AG04450 (cell line): ENCODE measurements at places on chromosomes 16 and 17. TPM values are rescaled to one million over a fixed set of nuclear protein-coding genes. Genes with fewer than 3 reads are reported as not detected.

The KRTAP2-3 gene
- 1.3 and 2.5 TPM in 2 replicates for polyA plus RNA-seq

The LGALS3BP gene
- polyA plus RNA-seq: 126 and 171 TPM in 2 replicates

The TM4SF5 gene
- not detected in 2 replicates for polyA plus RNA-seq

The MPP3 gene
- polyA plus RNA-seq: 4.5 and 4.7 TPM in 2 replicates

The PYY gene
- not detected in 2 replicates for polyA plus RNA-seq

DNA sequence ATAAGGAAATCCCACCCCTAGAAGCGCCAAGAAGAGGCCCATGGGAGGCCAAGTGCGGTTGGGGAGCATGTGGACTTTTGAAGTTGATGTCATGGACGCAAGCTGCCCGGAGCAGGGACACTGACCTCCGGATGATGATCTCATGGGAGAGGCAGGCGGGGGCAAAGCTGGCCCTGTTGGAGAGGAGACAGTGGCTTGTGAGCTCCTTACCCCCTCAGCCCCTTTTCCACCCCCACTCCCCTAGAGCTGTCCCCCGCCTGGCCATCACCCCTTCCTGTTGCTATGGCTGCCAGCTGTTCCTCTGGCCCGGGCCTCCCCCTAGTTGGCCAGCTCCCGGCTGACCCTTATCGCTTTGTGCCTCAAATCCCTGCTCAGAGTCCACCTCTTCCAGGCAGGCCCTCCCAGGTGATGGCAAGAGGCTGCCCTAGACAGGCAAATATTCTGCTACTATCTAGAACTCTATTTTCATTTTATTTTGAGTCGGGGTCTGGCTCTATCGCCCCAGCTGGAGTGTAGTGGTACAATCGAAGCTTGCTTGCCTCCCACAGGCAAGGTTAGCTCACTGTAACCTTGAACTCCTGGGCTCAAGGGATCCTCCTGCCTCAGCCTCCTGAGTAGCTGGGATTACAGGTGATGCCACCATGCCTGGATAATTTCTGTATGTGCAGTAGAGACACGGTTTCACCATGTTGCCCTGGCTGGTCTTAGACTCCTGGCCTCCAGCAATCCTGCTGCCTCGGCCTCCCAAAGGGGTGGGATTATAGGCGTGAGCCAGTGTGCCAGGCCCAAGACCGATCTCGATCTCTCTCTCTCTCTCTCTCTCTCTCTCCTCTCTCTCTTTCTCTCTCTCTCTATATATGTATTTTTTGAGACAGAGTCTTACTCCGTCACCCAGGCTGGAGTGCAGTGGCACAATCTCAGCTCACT lies 6.6 kb downstream of the NOTUM start:
- no peak for DNase-seq

DNA sequence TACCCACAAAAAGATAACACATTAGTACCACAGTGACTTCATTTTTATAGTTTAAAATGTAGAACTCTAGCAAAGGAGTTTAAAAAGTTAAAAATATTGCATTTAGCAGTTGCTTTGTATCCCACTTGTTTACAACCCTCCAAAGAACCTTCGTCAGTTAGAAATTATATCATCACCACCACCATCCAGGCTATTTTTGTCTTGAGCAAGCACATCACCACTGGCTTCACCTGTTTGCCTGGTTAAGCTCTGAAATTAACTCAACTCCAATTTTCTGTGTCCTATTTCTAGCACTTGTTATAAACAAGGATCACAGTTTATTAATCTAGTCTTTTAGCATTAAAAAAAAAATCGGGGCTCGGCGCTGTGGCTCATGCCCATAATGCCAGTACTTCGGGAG lies 6.1 kb downstream of the GLYR1 start:
- no peak for DNase-seq

DNA sequence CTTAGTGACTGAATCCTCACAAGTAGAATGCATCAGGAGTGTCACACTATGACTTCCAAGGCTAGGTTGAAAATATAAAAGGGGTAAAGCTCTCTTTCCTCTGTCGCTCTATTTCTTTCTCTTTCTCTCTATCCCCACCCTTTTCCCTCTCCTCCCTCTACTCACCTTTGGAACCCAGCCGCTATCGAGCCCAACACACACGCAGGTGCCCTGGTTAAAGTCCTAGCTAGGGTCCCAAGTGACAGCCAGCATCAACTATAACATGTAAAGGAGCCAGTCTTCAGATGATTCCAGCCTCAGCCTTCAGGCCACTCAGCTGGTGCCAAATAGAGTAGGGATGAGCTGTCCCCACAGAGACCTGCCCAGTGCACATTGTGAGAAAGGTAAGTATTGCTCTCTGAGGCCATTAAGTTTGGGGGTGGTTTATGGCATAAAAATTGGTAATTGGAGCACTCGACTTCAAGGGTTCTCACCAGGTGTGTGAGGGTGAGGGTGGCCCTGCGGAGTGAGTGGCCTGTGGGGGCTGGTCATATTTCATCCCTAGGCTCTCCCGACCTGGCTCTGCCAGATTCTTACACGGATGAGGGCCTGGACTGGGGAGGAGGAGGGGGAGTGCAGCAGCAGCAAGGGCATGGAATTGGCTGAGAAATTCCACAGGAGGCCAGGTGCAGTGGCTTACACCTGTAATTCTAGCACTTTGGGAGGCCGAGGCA lies 14.9 kb upstream of the C16orf54 start:
- no peak for DNase-seq

- no peak for DNase-seq
Measured at GRCh38 chr17:77439189-77440018, 298.6 kb downstream of the SEC14L1 start.

DNA sequence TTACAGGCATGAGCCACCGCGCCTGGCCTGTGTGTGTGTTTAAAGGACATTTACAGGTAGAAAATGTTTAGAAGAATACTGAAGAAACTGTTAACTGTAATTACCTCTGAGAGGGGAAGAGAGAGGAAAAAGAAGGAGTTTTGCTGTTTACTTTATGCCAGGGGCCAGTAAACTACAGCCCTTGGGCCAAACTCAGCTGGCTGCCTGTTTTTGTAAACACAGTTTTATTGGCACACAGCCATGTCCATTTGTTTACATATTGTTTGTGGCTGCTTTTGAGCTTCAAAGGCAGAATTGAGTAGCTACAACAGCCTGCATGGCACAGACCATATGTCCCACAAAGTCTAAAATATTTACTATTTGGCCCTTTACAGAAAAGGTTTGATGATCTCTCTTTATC lies 76.4 kb downstream of the GPR139 start:
- DNase-seq: no peak

DNA sequence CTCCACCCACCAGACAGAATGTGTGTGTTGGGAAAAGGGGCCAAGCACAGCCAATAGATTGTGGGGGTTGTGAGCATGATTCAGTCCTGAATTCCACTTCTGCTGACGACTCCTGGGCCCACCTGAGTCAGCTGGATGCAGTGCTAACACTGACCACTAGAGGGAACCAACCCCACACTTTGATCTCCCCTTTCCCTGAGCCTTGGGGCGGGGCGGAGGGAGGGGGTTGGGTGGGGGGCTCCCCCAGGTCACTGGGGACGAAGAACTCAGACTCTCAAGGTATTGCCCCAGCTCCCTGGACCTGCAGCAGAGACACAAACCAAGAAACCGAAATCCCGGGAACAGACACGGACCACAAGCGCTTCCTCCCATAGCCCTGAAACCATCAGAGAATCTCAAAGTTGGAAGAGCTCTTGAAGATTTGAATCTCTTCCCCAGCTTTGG lies 621 bp upstream of the CSHL1 start:
- DNase-seq: no peak

GRCh38 chr16:3485097-3485745 lies 10.1 kb downstream of the C16orf90 start:
- DNase-seq: no peak

GRCh38 chr16:4212211-4212933 lies 29.5 kb downstream of the SRL start:
- DNase-seq: no peak

- no peak for DNase-seq
Measured at GRCh38 chr17:58413684-58414083, 3.6 kb downstream of the RNF43 start.

DNA sequence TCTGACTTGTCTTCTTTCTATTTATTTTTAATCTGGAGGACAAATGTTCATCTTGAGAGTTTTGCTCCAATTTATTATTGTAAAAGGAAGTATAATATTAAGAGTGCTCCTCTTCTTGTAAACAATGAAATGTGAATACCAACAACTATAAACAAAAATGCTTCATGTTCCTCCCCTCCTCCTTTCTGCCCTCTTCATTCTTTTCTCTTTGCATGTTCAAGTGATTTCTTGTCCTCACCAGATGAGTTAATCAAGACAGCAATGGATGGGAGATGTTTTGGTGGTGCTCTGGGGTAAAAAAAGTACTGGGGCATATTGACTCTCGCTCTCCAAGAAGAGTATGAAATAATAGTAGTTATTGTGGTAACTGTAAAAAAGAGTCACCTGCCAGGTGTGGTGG lies 24.3 kb downstream of the ITGB3 start:
- DNase-seq: no peak

DNA sequence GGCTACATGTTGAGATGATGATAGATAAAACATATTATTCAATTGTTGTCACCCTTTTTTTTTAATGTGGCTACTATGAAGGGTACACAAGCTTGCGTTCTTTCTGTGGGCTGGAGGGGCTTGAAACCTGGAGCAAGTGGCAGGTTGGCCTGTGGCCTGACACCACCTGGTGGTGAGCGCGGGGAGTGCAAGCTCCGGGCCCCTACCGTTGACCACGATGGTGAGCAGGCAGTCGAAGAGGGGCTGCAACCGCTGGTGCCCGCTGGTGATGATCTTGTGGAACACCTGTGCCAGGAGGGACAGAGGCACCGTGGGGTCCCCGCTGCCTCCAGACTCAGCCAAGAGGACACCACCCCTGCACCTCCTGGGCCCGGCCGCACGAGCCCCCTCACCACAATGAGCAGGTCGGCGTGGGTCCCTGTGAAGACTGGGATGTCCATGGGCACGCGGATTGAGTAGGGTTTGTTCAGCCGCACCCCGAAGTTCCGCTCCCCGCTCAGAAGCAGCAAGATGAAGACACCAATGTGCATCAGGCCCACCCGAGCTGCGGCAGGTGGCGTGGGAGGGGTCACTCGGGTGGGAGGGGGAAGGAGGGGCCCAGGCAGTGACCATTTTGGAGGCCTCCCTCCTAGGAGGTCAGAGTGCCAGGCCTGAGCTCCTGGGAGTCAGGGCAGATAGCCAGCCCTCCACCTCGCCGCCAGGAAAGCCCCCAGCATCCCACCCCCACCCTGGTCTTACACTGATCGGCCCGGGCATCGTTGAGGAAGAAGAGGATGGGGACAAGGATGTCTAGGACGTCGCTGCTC lies 14.4 kb downstream of the HID1 start:
- DNase-seq: no peak

GRCh38 chr16:20216591-20217217 lies 110.6 kb downstream of the GP2 start:
- DNase-seq: no peak

DNA sequence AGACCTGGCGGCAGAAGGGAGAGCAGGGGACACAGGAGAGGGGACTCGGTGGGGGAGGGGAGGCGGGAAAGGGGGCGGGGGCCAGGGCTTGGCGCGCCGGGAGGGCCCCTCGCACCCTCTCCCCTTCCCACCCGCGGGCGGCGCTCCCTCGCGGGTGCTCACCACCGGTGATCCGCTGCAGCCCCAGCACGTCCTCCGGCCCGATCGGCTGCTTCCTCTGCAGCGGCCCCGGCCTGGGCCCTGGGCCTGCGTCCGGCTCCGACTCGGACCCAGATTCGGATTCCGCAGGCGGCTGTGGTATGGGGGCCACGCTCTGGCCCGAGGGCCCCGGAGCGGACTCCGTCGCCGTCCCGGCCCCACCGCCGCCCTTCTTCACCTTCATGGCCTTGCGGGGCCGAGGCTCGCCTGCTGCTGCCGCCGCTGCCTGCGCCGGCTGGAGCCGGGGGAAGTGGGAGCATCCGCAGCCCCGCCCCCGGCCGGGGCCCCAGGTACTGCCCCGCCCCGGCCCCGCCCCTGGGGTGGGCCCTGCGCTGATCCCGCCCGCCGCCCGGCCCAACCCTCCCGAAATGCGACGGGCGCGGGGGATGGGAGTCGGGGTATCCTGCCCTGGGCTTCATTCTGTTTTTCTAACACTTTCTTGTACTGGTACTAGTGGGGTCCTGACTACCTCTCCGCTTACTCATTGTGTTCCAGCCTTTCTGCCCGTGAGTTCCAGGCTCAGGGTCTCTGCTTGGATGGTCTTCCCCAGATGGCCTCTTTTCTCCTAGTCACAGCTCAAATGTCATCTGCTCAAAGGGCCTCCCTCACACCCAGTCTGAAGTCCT lies at the start of gene UNC119:
TSS of gene UNC119 (minus strand) at position 449 of the 824 bp plus-strand sequence. CDS start at position 382, 67 bp downstream.
- no peak for DNase-seq

- no peak for DNase-seq
Measured at GRCh38 chr16:85381738-85382592, 231.2 kb upstream of the GSE1 start.

GRCh38 chr17:15381707-15382106 lies 40.3 kb upstream of the TEKT3 start:
- DNase-seq: no peak

GRCh38 chr16:64168371-64168770 lies 953.5 kb downstream of the CDH11 start:
- no peak for DNase-seq

GRCh38 chr17:79748295-79749099 lies 17.8 kb downstream of the ENPP7 start:
- no peak for DNase-seq

DNA sequence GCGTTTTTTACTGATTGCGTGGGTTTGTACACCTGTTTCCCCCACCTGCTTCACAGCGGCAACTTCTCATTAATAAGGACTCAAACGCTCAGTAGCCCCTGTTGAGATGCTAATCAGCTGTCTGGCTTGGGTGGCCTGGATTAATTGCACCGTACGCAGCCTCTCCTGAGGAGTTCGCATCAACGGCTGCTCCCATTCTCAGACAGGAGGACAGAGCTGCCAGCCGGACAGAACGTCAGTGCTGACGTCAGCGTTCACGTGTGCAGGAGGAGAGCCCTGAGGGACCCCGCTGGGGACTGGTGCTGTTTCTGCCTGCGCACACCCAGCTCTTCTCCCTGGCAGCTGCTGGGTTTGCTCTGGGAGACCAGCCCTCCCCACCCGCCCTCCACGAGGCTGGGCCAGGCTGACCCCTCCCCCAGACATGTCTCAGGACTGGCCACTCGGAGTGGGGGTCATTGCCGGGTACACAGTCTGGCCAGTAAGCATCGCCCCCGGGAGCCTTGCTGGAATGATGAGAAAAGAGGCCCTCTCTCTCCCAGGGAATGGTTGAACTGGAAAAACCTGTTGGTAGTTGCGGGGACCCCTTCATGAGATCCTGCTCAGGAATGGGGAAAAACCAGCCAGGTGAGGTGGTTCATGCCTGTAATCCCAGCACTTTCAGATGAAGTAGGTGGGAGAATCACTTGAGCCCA lies 5.7 kb upstream of the BANP start:
- no peak for DNase-seq

DNA sequence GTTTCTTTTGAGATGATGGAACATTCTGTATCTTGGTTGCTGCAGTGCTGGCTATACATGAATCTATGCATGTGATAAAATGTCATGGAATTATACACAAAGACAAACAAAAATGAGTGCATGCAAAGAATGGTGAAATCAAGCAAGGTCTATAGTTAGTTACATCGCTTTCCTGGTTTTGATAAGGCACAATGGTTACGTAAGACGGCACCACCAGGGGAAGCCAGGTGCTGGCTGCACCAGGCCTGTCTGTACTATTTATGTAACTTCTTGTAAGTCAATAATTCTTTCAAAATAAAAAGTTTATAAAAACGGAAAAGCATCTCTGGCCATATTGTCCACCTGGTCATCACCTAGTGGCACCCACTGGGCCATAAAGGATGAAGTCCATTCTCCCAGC lies 46.5 kb downstream of the ARHGAP27 start:
- DNase-seq: no peak

- DNase-seq: no peak
Measured at GRCh38 chr16:22625967-22626366, 115.3 kb downstream of the NPIPB5 start.
